Colonic mucosa (tissue), 4 donors: ENCODE measurements at places on chromosomes 11 and 22. TPM values are rescaled to one million over a fixed set of nuclear protein-coding genes. Genes with fewer than 3 reads are reported as not detected.

GRCh38 chr22:48068323-48068885 is 1306.0 kb downstream of the TBC1D22A start:
- H3K27ac ChIP-seq, result no peak overlapping the region
- H3K4me3 ChIP-seq, result no peak overlapping the region
- H3K4me1 ChIP-seq, result no peaks in the 10 kb centered on the region
- no peaks in the 10 kb centered on the region for H3K36me3 ChIP-seq
- DNase-seq, result no peak

DNA sequence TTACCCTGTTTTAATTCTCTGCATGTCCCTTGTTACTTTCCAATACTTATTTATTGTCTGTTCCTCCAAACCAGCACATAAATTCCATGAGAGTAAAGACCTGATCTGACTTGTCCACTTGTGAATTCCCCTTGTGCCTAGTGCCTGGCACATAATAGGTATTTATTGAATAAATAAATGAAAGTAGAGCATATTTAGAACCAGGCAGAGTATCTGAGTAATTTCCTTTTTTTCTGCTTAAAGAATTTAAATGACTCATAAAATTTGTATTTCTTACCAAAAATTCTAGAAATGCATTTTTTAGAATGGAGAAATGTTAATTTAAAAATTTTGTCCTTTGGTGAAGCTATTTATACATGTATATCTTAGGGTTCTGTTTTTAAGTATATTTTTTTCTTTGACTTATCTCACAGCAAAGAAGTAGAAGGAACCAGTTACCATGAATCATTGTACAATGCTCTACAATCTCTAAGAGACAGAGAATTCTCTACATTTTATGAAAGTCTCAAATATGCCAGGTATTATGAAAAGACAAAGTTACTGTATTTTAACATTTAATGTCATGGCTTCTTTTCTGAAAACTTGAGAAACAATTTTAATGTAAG is 96.8 kb downstream of the ATM start:
- no peak overlapping the region for H3K4me3 ChIP-seq
- no peak overlapping the region for H3K27ac ChIP-seq
- H3K4me1 ChIP-seq, result no peaks in the 10 kb centered on the region
- H3K36me3 ChIP-seq, result no peaks in the 10 kb centered on the region
- no peaks in the 10 kb centered on the region for H3K27me3 ChIP-seq
- no peak for DNase-seq

Gene PLAAT3
- 3.8 TPM for total RNA-seq

GRCh38 chr22:22717664-22718063 is 73.2 kb downstream of the GGTLC2 start:
- no peak overlapping the region for H3K27ac ChIP-seq
- H3K36me3 ChIP-seq, result no peaks in the 10 kb centered on the region
- H3K4me3 ChIP-seq, result no peak overlapping the region
- H3K27me3 ChIP-seq, result no peaks in the 10 kb centered on the region
- no peaks in the 10 kb centered on the region for H3K4me1 ChIP-seq
- no peak for DNase-seq

Gene CYTH4
- total RNA-seq, result 3.0 TPM
